ENCODE measurements at places on chromosomes 7 and 10.

- DNase-seq, result no peak
These were observed 106.1 kb downstream of the C10orf90 start for GRCh38 chr10:126564326-126564888.

- DNase-seq, result no peak
These were observed 90.6 kb downstream of the MTPN start for GRCh38 chr7:135886345-135887132.

GRCh38 chr10:123583639-123584418 lies 82.3 kb upstream of the GPR26 start:
- DNase-seq, result no peak

GRCh38 chr10:124562425-124563060 lies 100.9 kb downstream of the LHPP start:
- no peak for DNase-seq

GRCh38 chr7:29109899-29110298 lies 36.4 kb downstream of the CPVL start:
- DNase-seq, result no peak

- no peak for DNase-seq
These were observed 8.6 kb upstream of the TAS2R60 start for GRCh38 chr7:143434660-143435059.

DNA sequence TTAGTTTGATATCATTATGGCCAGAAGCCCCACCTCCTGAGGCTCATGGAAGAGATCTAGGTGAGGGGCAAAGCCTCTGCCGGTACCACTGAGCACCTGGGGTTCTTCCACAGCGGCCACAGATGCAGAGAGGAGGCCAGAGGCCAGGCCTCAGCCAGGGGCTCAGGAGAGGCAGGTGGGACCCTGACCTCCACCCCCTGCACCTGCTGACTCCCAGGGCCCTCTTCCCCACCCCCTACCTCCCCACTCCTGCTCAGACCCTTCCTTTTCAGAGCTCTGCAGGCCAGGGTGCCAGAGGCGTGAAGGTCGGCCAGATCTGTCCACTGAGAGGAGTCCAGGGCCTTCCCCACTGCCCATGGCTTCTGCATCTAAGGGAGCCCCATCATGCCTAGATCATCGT lies 178.7 kb upstream of the PPP2R2D start:
- DNase-seq, result no peak

DNA sequence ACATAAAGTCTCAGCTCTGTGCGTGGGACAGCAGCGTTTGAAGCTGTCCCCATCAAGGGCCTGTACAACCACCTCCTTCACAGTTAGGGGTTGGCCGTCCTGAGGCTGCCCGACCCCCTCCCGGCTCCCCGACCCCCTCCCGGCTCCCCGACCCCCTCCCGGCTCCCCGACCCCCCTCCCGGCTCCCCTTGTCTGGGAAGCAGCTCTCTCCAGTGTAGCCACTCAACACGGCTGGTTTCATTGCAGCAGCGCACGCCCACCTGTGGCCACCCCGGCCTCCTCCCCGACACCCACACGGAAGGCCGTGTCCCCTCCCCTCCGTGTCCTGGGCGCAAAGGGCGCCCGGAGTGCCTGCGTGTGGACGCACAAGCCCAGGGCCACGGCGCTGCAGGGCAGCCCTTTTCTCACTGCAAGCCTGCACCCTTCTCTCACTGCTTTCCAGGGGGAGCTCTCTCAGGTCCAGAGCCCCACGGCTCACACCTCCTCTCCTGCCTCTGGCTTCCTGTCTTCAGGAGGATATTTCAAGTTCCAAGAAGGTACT lies 20.9 kb upstream of the FAM20C start:
- DNase-seq, result no peak

DNA sequence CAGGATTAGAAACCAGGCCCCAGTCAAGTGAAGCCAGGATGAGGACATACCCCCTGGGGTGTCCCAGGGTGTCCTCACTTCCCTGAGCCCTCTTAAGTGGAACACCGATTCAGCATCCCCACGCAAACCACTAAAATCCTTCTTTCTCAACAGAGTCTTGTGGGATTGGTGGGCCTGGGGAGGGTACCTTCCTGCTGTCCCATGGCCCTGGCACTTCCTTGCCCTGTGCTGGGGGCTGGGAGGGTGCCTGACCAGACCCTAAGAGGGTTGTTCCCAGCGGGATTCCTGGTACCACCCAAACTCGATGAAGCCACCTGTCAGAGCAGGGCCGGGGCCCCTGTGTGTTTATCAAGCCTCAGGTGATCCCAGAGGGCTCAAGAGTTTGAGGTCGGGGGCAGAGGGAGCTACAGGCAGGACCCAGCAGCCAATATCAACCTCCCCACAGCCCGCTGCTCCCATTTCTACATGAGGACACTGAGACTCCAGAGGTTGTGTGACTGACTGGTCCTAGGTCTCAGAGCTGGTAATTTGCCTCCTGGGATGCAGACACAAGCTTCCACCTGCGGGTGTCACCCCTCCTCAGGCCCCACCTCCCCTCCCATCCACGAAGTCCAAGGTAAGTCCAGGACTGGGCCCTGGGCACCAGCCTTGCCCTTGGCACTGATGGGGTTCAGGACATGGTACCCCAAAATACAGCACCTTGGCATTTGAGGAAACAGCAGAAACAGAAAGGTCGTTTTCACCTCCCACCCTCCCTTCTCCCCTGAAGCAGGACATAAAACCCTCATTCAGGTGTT lies 31.4 kb downstream of the OAT start:
- DNase-seq, result no peak

- DNase-seq, result no peak
These were observed 38.4 kb downstream of the BAMBI start for GRCh38 chr10:28715757-28716156.

DNA sequence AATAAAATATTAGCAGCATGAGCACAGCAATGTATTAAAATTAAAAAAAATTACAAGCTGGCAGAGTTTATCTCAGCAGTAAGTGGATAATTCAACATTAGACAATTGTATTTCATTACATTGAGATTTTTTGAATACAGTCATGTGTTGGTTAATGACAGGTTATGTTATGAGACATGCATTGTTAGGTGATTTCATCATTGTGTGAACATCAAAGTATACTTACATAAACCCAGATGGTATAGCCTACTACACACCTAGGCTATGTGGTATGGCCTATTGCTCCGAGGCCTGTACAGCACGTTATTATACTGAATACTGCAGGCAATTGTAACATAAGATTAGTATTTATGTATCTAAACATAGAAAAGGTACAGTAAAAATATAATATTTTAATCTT lies 29.7 kb downstream of the CCDC6 start:
- DNase-seq, result no peak

DNA sequence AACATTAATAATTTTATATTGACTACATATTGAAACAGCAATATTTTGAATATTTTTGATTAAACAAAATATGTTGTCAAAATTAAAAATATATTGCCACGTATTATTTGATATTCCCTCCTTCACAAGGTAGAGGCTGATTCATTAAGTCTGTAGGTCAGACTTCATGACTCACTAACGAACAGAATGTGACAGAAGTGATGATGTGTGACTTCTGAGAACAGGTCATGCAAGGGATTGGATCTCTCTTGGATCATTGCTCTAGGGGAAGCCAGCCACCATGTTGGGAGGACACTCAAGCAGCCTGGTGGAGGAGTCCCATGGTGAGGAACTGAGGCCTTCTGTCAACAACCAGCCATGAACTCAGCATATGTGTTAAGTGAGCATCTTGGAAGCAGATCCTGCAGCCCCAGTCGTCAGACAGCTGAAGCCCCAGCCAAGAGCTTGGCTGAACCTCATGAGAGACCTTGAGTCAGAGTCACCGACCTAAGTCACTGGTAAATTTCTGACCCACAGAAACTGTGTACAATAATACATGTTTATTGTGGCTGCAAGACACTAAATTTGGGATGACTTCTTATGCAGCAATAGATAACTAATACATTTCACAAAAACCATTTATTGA lies 66.6 kb downstream of the HTR5A start:
- no peak for DNase-seq

GRCh38 chr10:75592151-75592787 lies 160.8 kb downstream of the LRMDA start:
- DNase-seq, result no peak

DNA sequence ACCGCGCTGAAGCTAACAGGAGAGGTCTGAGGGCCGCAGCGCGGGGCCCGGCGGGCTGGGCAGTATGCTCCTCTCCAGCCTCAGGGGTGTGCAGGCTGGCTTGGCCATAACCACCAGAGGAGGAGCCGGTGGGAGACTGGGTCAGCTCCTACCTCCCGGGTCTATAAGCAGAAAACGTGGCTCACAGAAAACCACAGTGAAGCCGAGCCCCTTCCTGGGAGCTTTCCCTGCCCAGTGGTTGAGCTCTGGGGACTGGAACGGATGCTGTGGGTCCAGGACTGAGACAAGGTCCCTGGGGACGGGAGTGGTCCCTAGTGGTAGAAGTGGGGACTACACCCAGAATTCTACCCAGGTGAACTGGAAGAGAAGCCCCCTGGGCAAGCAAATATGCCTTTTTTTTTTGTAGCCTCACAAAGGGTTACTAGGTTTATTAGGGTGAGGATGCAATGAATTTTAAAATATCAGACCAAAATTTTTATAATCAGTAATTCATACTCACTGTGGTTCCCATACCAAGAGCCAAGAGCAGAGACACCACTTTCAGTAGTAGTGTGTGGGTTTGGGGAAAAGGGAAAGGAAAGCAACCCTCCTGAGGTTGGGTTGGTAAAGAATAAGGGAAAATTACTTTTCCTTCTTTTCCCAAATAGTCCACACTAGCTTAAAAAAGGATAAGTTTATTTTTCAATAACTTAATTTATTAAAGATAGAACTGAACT lies 67.9 kb upstream of the PRKCQ start:
- DNase-seq, result peak; percentile 50

GRCh38 chr7:22859641-22860290 lies 37.1 kb upstream of the TOMM7 start:
- no peak for DNase-seq

GRCh38 chr7:20293336-20293735 lies 37.4 kb upstream of the ITGB8 start:
- DNase-seq, result no peak

GRCh38 chr7:12701433-12701832 lies 14.0 kb downstream of the ARL4A start:
- no peak for DNase-seq

- DNase-seq, result no peak
These were observed 72.9 kb downstream of the MKI67 start for GRCh38 chr10:128053356-128053755.

DNA sequence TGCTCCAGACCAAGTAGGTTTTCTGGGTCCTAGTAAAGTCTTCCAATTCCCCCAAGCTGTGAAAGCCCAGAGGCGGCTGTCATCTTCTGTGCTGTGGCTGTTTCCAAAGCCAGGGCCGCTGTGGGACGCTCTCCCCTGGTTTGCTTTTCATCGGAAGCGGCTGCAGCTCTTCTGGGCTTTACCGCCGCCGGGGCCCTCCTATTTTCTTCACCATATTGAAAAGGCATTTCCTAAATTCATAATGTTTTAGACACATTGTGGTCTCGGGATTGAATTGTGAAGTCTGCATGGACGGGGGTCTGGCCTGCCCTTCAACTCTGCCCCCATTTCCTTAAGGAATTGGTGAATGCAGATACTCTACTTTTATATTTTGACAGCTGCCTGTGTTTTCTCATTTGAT lies 551.4 kb upstream of the MGMT start:
- no peak for DNase-seq

DNA sequence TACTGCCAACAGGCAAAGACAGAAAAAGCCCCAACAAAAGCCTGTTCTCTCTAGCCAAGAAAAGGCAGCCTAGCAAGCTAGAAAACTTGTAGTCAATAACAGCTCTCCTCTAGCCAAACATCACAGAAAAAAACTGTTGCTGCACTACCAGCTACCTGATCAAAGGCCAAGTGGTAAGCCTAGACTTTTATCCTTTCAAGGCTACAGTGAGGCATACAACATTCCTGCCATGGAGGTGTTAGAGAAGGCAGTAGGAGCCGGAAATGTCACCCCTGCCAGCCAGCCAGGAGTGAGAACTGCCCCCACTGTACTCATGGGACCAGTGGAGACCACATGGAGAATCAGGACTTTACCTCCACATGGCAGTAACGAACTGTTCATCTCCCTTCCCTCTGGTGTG lies 31.2 kb downstream of the CCDC126 start:
- DNase-seq, result no peak

GRCh38 chr7:70589010-70589409 lies 542.9 kb upstream of the GALNT17 start:
- DNase-seq, result no peak
